ENCODE measurements at places on chromosomes 5 and 9.

- DNase-seq = no peak
Observed at GRCh38 chr5:138466125-138466899, 1.0 kb downstream of the EGR1 start.

- DNase-seq = no peak
Observed at GRCh38 chr5:98296426-98296825, 477.0 kb upstream of the RGMB start.

GRCh38 chr5:16574789-16575721 is 41.7 kb downstream of the RETREG1 start:
- no peak for DNase-seq

DNA sequence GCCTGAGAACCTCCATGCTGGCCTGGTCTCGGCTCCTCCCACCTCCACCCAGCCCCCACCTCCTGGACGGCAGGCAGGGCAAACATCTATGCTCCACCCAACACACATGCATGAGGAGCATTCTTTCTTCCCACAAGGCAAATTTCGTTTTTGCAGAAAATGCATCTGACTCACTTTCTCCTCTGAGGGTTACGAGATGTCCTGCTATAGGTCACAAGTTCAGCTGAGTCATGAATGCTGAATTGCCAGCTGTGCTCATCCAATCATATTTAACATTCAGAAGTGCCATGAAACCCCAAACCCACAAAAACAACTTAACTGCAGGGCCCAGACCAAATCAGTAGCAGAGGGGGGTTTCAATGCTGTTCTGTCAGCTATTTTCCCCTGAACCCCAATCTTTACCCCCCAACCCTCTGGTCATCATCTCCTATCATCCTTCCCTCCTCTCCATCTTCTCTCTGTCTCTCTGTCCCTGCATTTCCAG is 39.0 kb upstream of the OSMR start:
- no peak for DNase-seq

DNA sequence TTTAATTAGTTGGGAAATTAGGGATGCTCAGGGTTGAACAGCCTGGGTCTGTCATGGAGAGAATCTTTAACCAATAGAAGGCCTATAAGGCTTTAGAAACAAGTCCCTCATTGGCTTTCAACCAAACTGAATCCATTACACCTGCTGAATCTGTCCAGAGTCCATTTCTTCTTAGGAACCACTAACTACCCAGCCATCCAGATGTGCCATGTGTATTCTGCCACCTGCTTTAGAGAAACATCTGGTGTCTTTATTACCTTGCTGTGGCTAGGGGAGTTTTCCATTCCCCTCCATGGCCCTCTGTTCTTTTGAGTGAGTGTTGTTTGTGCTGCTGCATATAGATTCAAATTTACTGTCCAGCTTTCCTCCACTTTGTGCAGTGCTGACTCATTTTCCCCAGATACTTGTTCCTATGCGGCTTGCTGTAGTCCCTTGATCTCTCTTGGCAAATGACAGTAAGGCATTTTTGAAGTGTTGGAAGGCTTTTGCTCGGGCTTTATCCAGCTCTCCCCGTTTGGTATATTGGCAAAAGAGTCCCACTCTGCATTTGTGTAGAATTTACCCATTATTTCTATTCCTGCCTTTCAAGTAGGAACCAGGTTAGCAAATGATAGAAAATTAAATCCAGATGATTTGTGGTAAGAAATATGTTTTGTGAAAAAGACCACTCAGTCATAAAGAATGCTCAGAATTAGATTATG is 54.6 kb downstream of the NLN start:
- no peak for DNase-seq

DNA sequence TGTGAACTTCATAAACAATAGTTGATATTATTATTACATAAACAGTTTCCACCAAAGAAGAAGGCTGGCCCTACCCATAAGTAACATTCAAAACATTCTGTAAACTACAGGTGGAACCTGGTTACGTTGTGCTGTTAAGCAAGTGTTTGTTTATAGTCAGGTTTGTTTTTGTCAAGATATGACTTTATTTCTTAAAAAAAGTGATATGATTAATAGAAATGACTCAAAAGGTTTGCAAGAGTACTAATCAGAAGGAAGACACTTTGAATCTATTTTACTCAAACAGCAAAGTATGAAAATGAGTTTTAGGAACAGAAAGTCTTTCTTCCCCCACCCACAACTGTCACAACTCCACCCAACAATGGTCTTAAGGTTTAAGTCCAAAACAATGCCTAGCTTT is 220.8 kb downstream of the PLK2 start:
- no peak for DNase-seq

GRCh38 chr9:70941191-70941590 is 180.2 kb downstream of the TRPM3 start:
- DNase-seq = no peak

- DNase-seq = no peak
Observed at GRCh38 chr5:116953251-116953930, 378.8 kb upstream of the SEMA6A start.

- DNase-seq = no peak
Observed at GRCh38 chr9:90801973-90802322, 329 bp downstream of the SYK start.

DNA sequence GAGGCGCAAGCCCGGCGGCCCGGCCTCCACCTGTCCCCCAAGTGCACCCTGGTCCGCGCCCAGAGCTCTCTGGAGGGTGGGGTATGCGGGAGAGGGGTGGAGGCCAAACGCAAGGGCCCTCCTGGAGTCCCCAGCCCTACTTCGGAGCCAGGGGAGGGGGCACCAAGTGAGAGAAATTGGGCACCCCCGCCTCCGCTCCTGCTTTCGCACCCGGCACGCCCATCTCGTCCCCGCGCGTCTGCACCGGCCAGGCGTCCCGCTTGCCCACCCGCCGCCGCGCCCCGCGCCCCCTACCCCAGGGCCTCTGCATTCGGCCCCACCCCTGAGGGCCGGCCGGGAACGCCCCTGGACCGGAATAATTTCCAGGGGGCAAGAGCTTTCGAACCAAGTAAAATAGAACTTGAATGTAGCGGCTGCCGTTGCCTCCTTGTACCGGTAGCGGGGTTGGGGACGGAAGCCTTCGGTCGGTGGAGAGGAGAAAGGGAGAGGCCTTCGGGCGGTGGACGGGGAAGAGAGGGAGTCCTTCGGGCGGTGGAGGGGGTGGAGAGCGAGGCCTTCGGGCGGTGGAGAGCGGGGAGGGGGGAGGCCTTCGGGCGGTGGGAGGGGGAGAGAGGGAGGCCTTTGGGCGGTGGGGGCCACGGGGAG is 694 bp upstream of the PHPT1 start:
- peak; percentile 66 for DNase-seq

DNA sequence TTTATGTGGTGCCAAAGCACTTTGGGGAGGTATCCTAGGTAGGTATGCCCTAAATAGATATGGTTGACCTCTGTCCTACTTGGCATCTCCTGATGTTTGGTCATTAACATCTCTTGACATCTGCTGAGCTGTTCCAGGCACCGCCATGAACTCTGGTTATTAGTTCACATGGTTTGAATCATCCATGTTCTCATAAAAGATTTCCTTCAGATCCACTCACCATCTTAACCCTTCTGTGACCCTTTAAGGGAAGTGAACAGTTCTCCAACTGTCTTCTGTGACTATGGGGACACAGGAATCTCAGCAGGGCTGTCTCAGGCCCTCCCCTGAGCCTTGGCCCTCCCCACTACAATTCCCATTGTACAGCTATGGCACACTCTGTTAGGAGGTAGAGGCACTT is 167.7 kb downstream of the CDH6 start:
- no peak for DNase-seq

- no peak for DNase-seq
Observed at GRCh38 chr5:160159991-160160792, 40.9 kb upstream of the PWWP2A start.

DNA sequence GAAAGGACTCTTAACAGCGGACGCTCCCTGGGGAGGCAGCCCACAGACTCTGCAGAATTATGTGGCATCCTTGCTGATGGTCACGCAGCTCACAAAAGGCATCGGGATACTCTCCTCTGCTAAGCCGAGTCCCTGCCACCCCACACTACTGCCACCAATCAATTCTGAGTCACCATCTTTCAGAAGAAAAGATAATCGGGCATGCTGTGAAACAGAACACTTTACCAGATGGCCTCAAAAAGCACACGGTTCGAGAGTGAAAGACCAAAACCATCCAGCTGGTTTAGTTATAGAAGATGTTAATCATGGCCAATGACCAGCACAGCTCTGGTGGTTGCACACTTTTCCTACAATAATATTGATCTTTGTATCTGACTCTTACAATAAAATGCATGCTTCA is 136.3 kb downstream of the MYO10 start:
- DNase-seq = no peak

- no peak for DNase-seq
Observed at GRCh38 chr9:135048758-135049444, 38.6 kb upstream of the OLFM1 start.

All from NCI-H774 (cell line).